ENCODE measurements at places on chromosomes 11 and 22.

DNA sequence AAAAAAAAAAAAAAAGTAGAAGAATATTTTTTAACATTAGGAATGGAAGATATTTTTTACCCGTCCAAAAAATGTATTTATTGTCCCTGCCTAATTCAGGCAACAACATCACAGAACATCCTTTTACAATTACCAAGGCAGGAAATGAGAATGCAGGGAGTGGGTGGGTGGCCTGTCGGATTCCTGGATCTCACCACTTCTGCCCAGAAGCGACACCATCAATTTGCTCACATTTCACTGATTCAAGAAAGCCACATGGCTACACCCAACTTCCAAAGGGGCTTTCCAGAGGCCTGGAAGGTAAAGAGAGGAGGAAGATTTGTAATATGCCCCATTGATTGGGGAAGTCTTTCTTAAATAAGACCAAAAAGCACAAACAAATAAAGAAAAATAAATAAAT, 93.8 kb upstream of the CLPB start:
- no peak for DNase-seq

GRCh38 chr11:114209904-114210303, 86.3 kb upstream of the NNMT start:
- DNase-seq = no peak

GRCh38 chr11:71391796-71392195, 56.4 kb downstream of the DHCR7 start:
- DNase-seq = no peak

- no peak for DNase-seq
Measured at GRCh38 chr11:96222102-96222501, 120.9 kb downstream of the MAML2 start.

GRCh38 chr11:44557464-44557863, 8.0 kb upstream of the CD82 start:
- no peak for DNase-seq

- DNase-seq = peak; percentile 65
Measured at GRCh38 chr22:41092023-41092817, at the start of gene EP300. EP300 (plus strand) TSS chr22:41092592; CDS start chr22:41093005, 413 bp downstream.

- peak; percentile 64 for DNase-seq
Measured at GRCh38 chr11:32118025-32118974, 27.4 kb downstream of the RCN1 start.

DNA sequence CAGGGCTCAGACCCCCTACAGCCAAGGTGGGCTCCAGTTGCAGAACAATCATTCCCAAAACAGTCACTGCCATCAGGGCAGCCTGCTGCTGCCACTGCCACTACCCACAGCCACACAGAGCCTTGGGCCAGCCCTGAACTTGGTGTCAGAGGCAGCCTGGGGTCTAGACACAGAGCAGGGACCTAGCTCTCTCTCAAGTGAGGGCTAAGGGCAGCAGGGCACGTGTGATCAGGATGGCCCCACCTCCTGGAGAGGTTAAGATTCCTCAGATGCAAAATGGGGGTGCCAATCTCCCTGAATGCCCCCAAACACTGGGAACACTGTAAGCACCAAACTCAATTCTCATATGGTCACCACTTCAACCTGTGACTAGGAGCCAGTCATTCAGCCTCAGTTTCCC, 15.6 kb downstream of the CABP7 start:
- no peak for DNase-seq

DNA sequence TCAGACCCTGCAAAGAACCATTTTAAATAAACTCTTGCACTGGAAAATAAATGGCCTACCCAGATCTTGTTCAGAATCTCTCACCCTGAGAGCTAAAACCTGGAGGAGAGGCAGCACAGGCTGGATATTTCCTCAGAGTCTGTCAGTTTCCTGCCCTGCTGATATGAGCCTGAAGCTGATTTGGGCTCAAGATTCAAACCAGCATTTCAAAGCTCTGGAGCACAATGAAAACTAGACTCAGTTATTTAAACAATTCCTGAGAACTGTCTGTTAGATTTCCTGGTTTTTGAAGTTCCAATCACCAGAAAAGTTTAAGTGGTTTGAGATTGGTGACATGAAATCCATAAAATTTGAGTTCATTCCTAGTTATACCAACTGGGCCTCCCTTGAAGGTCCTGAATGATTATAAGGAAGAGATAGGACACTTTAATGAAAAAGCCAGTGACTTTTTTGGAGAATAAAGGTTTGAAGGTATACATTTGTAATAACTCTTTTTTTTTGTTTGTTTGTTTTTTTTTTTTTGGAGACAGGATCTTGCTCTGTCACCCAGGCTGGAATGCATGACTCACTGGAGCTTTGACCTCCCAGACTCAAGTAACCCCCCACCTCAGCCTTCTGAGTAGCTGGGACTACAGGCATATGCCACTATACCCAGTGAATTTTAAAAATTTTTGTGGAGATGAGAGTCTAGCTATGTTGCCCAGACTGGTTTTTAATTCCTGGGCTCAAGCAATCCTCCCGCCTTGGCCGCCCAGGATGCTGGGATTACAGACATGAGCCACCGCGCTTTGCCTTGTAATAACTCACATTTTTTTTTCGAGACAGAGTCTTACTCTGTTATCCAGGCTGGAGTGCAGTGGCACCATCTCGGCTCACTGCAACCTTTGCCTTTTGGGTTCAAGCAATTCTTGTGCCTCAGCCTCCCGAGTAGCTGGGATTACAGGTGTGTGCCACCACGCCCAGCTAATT, 8.0 kb upstream of the ESAM start:
- peak; percentile 82 for DNase-seq

GRCh38 chr11:71164186-71164585, 88.2 kb downstream of the SHANK2 start:
- no peak for DNase-seq

DNA sequence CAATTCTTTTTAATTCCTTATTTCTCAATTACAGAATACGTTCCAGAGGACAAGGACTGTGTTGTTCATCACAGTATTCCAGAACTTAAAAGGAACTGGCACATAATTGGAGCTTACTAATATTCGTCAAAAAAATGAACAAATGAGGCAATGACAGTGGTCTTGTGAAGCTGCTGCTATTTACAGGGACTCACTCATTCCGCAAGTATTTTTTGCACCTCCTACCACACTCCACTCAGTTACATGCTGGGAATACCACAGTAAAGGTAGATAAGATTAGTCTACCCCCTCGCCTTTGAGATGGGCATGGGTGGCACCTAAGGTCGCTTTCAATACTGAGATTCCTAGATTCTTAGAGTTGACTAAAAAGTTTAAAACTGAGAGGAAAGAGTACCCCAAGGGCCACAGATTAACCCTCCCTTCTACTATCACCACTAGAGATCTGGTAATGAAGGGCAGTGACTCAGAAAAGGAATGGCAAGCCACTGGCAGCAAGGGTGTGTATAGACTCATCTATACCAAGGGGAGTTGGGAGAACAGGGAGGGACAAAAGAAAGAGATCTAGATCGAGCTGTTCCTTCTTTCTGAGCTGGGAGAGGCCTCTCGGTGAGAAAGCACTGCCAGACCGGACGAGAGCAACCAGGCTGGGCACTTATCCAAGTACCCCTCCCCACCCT, 85.0 kb downstream of the RPL27A start:
- peak; percentile 51 for DNase-seq

GRCh38 chr22:28247136-28247535, 328.1 kb upstream of the PITPNB start:
- no peak for DNase-seq

DNA sequence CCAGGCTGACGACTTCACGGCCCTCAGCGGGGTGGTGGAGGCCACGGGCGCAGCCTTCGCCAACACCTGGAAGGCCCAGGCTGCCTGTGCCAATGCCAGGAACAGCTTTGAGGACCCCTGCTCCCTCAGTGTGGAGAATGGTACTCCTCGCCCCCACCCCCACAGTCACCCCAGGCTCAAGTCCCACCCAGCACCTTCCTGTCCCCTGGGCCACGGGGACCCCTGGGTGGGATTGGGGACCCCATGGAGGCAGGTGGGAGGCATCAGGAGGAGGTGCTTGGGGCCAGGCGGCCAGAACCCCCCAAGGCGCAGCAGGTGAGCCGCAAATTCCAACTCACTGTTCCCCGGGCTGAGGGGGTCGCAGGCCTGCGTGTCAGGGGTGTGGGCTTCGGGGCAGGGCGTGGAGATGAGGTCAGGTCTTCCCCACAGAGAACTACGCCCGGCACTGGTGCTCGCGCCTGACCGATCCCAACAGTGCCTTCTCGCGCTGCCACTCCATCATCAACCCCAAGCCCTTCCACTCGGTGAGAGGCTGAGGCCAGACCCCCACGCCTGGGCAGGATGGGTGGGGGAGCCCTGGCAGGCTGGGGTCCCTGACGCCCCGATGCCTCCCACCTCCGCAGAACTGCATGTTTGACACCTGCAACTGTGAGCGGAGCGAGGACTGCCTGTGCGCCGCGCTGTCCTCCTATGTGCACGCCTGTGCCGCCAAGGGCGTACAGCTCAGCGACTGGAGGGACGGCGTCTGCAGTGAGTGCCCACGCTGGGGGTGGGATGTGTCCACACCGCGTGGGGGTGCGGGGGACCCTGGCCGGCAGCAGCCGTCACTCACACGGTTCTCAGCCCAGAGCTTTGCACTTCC, 9.4 kb downstream of the MUC5B start:
- DNase-seq = no peak

DNA sequence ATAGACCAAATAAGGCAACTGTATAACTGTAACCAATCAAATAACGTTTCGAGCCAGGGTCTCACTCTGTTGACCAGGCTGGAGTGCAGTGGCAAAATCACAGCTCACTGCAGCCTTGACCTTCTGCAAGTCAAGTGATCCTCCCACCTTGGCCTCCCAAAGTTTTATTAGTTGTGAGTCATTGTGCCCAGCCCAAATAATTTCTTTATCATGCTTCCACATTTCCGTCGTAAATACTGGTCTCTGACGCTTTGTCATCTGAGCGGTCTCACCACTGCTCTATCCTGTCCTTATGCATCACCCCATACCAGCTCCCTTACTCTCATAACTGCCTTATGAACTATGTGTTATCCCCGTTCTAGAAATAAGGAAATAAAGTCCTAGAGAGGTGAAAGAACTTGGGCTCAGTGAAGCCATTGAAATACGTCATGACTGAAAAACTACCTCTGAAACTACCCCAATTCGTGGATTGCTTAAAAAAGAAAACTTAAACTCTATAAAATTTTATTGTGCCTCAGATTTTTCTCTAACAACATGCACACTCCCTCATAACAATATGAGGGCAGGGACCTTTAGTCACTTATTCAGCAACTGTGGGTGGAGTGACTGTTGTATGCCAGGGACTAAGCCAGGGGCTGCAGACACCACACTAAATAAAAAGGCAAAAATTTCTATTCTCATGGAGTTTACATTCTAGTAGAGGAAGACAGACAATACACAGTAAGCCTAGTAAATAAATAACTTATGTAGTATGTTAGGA, 15.8 kb upstream of the RTN4RL2 start:
- DNase-seq = no peak

- no peak for DNase-seq
Measured at GRCh38 chr11:113689768-113690618, 16.1 kb downstream of the TMPRSS5 start.

DNA sequence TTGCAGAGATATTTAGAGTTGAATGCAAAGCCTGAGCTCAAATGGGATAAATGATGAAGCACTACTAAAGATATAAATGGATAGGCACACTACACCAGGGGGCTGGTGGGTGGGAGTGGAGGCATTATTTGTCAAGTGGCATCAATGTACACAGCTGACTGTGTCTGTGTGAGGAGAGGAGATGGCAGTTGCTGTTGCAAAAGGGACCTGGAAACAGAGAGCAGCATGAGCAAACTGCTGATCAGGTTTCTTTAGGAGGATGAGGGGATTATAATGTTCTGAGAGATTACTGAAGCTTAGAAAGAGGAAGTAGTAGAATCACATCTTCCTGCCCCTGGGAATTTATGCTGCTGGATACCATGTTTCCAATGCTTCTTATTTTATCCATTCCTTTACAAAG, 39.4 kb upstream of the LIN7C start:
- DNase-seq = no peak

- DNase-seq = no peak
Measured at GRCh38 chr22:43828725-43828997, 16.6 kb upstream of the EFCAB6 start.

GRCh38 chr11:112270551-112271180, 10.0 kb upstream of the PLET1 start:
- DNase-seq = no peak
